Stimulated activated CD8-positive, alpha-beta memory T cell treated with anti-CD3 and anti-CD28 coated beads, Interleukin-15, amount 100 ng/mL, for 24 hours (primary cell): ENCODE measurements at places on chromosomes 2 and 18.

GRCh38 chr2:89831641-89832498 lies 1140.4 kb downstream of the RPIA start:
- no peak for DNase-seq

- DNase-seq, result no peak
Measured at GRCh38 chr18:79904357-79905147, 46.9 kb downstream of the SLC66A2 start.

DNA sequence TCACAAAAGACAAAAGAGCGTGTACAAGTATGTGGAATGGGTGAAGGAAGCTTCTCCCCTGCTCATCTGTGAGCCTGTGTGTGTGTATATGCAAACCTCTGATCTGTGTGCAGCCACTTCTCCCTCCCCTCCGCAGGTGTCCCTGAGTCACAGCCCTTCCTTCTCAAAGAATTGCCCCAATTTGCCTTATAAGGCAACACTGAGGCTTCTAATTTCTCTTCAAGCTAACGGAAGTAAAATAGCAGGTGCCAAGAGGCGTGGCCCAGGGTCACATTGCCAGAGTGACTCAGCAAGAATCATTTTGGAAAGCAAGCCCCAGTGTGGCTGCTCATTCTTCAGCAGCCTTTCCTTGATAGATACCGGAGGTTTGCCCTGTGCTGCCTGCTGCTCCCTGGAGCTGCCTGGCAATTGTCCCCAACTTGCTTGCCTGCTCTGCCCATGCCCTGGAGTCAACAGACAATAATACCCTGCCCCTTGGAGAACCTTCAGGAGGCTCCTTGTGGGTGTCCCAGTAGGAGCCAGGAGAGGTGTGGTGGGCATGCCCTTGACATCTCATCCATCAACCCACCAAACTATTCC lies 37.3 kb upstream of the BMP10 start:
- peak; percentile 37 for DNase-seq

DNA sequence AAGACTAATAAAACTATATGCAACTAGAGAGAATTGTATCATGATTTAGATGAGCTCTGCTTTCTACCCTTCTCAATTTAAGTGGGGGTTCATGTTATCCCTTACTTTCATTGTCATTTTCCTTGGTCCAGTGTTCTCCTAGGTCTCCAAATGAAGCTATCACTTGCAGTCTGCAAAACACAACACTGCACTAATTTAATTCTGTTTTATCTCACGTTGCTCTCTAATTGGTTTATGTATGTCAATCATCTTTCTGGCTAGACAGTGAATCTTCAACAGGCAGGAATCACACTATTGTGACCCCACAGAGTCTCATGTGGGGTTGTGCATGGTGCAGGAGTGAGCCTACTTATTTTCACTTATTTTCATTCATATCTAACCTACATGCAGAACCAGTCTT lies 348.3 kb upstream of the SYT4 start:
- no peak for DNase-seq

DNA sequence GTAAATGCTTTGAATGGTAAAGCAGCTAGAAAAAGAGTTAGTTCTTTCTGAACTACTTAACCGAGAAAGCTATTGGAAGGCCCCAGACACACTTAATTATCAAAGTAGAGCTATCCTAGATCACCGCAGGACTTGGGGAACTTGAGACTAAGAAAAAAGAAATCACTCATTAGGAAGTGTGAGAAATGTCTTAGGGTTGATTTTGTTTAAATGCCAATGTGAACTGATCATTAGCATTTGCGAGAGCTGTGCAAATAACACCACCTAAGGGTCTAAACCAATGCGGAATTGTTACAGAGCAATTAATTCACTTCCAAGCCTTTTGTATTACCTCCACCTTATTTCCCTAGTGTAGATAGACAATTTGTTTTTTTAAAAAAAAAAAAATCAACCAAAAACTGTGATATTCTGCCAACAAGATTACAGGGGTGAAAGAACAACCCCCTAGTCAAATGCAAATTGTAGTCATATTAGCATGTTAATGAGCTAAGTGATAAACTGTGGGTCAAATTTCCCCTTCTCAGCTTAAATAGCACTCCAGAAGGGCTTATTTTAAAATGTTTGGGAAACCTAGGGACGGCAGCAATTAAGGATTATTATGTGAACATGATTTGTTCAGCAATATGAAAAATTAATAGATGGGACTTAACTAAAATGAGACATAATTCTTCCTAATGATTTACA lies 246.2 kb upstream of the STON1 start:
- DNase-seq, result no peak

DNA sequence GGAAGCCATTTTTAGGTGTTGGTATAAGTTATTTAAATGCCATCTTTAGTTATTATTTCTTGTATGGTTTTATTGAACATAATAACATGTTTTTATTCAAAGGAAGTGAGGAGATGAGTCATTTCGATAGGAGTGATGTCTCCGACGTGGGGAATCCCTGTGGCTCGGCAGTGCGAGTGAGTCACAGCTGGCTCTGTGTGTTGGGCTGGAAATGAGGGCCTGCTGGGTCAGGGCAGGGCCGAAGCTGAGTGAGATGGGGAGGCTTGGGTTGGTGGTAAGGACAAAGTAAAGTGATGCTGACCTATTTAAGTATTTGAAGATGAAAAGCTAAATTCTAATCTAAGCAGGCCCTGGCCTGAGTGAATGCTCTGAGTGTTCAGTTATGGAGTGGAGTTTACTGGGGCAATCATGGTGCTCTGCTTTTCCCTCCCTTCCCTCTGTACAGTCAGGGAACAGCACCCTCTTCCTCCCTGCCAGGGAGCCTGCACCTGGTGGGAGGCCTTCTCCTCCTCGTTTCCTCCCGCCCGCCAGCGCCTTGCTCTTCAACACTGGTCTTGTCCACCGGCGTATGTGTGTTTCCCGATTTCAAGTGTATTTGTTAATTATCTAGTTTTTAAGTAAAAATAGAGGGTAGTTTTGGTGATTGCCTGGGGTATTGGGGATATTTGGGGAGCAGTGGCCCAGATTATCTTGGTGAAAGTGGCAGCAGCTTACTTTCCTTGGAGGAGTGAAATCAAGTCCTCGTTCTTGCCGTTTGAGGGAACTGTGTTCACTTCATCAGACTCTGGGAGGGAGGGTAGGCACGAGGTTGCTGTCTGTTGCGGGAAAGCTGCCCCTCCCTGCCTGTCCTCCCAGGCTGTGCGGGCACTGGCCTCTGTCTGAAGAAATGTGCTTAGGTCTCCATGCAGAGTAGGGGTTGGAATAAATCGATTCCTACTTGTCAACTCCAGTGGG lies 157.0 kb downstream of the LDLRAD4 start:
- peak; percentile 31 for DNase-seq

GRCh38 chr2:59266453-59266852 lies 1025.3 kb upstream of the FANCL start:
- DNase-seq, result no peak

DNA sequence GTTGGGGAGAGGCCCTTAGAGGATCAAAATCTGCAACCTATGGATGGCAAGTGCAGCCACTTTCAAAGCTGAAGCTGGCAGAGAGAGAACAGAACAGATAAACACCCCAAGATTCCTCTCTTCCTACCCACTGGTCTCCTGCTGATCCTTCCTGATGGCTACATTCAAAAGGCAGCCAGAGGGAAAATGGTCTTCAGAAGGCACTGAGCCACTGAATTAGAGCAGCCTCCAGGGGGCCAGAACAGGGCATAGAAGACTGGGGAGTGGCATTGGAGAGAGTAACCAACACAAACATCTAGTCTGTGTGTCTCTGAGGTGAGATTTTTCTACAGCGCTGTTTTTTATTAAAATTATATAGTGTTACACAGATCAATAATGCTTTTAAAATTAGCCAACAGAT lies 432.6 kb downstream of the PARD3B start:
- DNase-seq, result no peak

GRCh38 chr18:66523219-66523991 lies 80.5 kb downstream of the CDH19 start:
- DNase-seq, result no peak

DNA sequence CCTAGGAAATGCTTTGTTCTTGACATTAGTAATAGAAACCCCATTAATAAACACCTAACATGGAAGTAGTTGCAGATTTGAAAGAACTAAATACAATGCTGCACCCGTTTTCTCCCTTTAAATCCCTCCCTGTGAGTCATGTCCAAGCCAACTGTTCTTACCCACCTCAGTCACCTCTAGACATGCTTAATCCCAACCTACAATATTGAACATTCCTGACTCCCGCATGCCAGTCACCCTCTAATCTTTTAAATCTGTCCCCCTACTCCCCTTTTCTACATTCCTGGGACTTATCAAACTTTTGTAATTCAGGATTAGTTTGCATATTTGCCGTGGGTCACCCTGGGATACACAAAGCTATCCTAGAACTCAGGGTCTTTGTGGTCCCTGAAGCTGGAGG lies 374.6 kb downstream of the IRS1 start:
- no peak for DNase-seq

GRCh38 chr18:49966090-49966489 lies 152.8 kb upstream of the ACAA2 start:
- DNase-seq, result no peak

- no peak for DNase-seq
Measured at GRCh38 chr2:241593271-241593670, 34.7 kb downstream of the BOK start.
